Pancreas (tissue), 10 donors: ENCODE measurements at places on chromosomes 1 and 21. TPM values are rescaled to one million over a fixed set of nuclear protein-coding genes. Genes with fewer than 3 reads are reported as not detected.
A peak's percentile ranks its signal among the peaks of the same experiment; 100 is the strongest.

CHRM3 gene
- total RNA-seq: 23.0 TPM

CRNN gene
- total RNA-seq: not detected

ITLN1 gene
- total RNA-seq: 0.34 TPM

C1orf185 gene
- total RNA-seq: not detected

GRCh38 chr1:38561725-38562124, 297.8 kb downstream of the RRAGC start:
- no peaks in the 10 kb centered on the region for H3K27me3 ChIP-seq
- H3K36me3 ChIP-seq: no peaks in the 10 kb centered on the region
- H3K4me1 ChIP-seq: no peaks in the 10 kb centered on the region

DNA sequence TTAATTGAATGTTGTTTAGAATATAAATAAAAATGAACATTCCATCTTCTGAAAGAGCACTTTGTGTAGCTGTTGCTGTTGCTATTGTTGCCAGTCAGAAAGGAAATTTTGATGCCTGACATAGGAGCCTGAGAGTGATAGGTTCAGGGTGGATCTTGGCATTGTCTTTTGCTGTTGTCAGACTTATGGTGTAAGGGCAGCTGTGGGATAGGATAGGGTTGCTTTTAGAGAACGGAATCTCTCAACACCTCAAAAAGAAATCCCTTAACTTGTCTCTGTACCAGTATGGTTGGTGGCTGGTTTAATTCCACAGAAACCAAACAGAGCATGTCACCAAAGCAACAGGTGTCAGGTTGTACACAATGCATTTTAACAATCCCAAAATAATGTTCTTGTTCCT, 62.7 kb downstream of the ESRRG start:
- H3K4me3 ChIP-seq: no peak overlapping the region
- H3K36me3 ChIP-seq: no peaks in the 10 kb centered on the region
- H3K27me3 ChIP-seq: no peaks in the 10 kb centered on the region

- no peaks in the 10 kb centered on the region for H3K36me3 ChIP-seq
- no peak overlapping the region for H3K27ac ChIP-seq
- H3K4me1 ChIP-seq: no peaks in the 10 kb centered on the region
- no peaks in the 10 kb centered on the region for H3K27me3 ChIP-seq
- no peak overlapping the region for H3K4me3 ChIP-seq
Observed at GRCh38 chr1:29467989-29468900, 231.9 kb downstream of the PTPRU start.

DNA sequence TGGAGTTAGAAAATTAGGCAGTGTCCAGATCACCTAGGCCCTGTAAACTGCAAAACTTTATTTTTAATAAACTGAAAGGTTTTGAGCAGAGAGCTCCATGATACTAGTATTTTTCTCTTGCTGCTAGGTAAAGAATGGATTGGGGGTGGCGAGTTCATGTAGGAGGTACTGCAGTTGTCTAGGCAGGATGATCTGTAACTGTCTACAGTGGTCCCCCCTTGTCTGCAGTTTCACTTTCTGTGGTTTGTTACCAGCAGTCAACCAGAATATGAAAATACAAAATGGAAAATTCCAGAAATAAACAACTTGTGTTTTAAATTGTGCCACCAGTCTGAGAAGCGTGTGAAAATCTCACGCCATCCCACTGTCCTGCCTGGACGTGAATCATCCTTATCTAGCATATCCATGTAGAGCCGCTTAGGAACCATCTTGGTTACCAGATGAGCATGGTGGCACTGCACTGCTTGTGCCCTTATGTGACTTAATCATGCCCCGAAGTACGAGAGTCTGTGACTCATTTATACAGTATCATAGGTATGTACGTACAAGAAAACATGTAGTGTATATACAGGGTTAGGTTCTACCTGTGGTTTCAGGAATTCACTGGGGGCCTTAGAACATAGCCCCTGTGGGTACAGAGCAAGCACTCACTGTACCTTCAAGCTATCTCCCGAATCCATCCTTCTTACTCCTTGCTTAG, 94.2 kb downstream of the AHCTF1 start:
- no peaks in the 10 kb centered on the region for H3K4me1 ChIP-seq
- H3K36me3 ChIP-seq: no peaks in the 10 kb centered on the region
- no peak overlapping the region for H3K4me3 ChIP-seq
- H3K27ac ChIP-seq: no peak overlapping the region
- no peak for DNase-seq

DNA sequence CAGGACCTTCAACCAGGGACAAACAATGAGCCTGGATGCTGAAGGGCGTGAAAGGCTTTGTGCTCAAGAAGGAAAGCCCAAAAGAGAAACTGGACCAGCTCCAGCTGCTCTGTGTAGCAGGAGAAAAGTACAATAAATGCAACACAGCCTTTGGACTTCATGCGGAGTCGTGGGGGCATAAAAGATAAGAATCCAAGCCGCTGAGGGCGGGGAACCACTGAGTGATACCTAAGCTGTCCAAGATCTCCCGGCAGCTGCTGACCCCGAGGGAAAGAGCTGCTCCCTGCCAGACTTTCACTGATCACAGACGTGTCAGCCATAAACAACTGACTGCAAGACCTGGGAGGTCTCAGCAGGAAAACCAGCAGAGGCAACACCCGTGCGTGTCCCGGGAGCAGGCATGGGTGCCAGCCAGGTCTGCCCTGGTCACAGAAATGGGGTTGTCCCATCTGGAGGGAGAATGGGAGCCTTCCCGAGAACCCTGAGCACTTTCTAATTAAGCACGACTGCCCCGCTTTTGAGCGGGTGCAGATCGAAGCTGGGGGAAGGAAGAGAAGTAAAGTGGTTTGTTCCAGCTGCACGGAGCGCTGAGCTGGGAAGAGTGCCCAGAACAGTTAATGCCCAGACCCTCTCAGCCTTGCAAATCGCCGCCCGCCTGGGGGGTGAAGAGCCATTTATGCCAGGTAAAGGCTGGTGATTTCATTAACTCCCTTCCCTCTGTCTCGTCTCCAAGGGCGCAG, 68.3 kb upstream of the TARDBP start:
- no peaks in the 10 kb centered on the region for H3K4me1 ChIP-seq
- no peaks in the 10 kb centered on the region for H3K27me3 ChIP-seq
- peak overlapping the region; percentile 25 for H3K4me3 ChIP-seq
- peak; percentile 63 for DNase-seq
- no peaks in the 10 kb centered on the region for H3K36me3 ChIP-seq

- H3K27ac ChIP-seq: peak overlapping the region; percentile 57
- H3K36me3 ChIP-seq: no peaks in the 10 kb centered on the region
- H3K4me1 ChIP-seq: peaks cover 19% of the 10 kb centered on the region
- no peaks in the 10 kb centered on the region for H3K27me3 ChIP-seq
Observed at GRCh38 chr1:42765832-42766740, 742 bp downstream of the P3H1 start.

DNA sequence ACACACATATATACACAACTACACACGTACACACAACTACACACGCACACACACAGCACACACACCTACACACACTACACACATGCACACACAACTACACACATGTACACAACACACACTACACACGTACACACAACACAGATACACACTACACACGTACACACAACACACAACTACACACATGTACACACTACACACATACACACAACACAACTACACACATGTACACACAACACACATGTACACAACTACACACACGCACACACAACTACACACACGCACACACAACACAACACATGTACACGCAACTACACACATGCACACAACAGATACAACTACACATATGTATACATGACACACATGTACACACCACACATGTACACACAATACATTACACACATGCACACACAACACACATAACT, 318.1 kb downstream of the CAMTA1 start:
- no peak overlapping the region for H3K27ac ChIP-seq
- no peaks in the 10 kb centered on the region for H3K27me3 ChIP-seq
- H3K4me3 ChIP-seq: no peak overlapping the region
- DNase-seq: no peak
